Fibroblast of pulmonary artery (primary cell): ENCODE measurements at places on chromosomes 4 and X.
A peak's percentile ranks its signal among the peaks of the same experiment; 100 is the strongest.

GRCh38 chr4:73664470-73664869, 44.2 kb upstream of the RASSF6 start:
- no peak for DNase-seq

- DNase-seq: no peak
Measured at GRCh38 chr4:181938631-181939030, 304.6 kb upstream of the TENM3 start.

DNA sequence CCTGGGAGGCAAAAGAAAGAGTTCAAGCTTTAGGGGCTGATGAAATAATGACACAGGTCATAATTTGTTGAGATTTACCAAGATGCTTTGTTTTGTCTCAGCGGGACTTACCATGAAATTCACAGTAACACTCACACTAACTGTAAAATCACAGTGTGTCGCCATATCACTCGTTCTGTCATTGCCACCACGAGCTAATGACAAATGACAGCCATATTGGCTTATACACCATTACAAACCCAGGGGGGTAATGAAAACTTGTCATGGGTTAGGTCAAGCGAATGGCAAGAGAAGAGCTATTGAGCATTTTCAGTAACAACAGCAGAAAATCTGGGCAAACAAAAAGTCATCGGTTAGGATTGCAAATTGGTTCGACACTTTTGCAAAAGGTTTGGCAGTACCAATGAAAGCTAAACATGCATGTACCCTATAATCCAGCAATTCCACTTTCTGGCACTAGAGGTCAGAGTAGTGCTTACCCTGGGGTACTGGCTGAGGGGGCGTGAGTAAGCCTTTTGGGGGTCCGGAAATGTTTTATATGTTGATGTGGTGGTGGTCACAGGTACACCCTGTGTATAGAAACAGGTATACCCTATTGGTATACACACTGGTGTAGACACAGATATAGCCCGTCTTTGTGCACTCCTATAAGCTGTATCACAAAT, 83.9 kb upstream of the RAI2 start:
- no peak for DNase-seq

GRCh38 chrX:78037881-78038280, 66.2 kb upstream of the PGK1 start:
- no peak for DNase-seq

DNA sequence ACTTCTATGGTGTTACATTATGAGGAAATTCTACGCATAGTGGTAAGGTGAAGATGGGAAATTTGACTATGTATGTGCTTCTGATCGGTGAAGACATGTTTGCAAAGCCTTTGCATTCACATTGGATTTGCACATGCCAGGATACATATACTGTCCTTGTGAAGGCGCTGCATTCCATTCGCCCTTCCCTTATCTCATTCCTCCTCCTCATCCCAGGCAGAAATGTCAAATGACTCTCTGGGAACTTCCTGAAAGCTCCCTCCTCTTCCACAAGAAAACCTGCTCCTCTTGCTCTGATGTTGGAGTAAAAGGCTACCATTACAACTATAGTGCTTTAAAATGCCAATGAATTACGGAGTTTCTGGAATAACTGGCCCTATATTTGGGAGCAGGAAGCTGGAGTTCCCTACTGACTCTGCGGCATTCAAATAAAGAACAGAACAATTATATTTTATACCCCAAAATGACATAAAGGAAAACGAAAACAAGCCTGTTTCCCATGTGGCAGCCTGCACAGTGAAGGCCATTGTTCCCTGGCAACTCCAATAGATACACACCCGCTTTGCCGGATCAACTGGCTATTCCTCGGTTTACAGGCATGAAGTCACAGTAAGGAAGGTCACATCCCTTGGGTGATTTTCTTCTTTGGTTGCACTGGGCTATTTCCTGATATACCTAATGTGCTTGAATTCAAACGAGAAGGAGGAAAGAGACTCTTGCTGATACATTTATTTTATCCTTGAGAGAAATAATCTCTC, 84.5 kb downstream of the AREG start:
- DNase-seq: peak; percentile 49
